ENCODE measurements at places on chromosomes 3 and 15.
A peak's percentile ranks its signal among the peaks of the same experiment; 100 is the strongest.

GRCh38 chr3:52820736-52821135, 9.7 kb downstream of the ITIH4 start:
- DNase-seq, result peak; percentile 19

GRCh38 chr3:142940000-142940399, 23.5 kb downstream of the PAQR9 start:
- no peak for DNase-seq

DNA sequence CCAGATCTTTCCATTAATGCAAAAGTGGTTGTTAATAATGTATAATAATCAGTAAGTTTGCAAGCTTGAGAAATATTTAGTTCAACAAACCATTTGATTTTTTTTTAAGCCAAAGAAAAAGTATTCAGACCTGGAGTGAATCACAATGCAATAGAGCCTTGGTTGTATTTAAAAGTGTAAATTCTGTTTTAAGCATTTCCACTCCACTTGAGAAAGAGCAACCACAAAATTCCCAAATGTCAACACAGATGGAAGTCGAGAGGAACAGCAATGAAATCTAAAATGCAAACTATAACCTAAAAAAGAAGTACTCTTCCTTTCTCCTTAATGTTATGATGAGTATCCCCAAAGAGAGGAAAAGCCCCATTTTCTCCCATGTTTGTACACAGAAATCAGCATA, 20.2 kb downstream of the GBE1 start:
- DNase-seq, result no peak

DNA sequence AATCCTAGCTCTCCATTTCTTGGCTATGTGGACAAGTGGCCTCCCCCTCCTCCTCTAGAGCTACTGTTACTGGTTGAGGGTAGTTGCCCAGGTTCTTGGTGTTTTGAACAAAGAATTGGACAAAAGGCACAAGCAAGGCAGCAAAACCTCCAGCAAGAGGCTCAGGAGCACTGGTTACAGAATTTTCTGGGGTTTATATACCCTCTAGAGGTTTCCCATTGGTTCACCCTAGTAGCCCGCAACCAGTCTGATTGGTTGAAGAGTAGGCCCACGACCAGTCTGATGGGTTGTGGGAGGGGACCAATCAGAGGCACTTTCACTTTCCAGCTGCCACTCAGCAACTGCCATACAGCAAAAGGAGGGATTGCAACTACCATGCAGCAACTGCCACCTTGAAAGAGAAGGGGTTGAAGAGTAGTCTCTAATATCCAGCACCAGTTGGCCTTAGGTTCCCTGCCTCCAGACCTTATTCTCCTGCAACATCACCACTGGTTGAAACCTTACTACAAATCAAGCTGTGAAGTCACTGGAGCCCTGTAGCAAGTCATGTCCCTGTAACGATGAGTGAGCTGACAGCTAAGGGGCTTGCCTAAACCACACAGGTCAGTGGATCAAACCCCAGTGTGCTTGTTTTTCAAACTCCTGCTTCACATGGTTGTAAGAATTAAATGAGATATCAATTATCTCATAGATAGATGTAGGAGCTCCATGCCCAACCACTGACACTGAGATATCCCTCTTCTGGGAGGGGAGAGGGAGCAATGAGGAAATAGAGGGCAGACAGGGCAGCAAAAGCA, 2.9 kb upstream of the C15orf39 start:
- no peak for DNase-seq

- no peak for DNase-seq
These were observed 10.6 kb upstream of the ITPKA start for GRCh38 chr15:41483115-41483514.

DNA sequence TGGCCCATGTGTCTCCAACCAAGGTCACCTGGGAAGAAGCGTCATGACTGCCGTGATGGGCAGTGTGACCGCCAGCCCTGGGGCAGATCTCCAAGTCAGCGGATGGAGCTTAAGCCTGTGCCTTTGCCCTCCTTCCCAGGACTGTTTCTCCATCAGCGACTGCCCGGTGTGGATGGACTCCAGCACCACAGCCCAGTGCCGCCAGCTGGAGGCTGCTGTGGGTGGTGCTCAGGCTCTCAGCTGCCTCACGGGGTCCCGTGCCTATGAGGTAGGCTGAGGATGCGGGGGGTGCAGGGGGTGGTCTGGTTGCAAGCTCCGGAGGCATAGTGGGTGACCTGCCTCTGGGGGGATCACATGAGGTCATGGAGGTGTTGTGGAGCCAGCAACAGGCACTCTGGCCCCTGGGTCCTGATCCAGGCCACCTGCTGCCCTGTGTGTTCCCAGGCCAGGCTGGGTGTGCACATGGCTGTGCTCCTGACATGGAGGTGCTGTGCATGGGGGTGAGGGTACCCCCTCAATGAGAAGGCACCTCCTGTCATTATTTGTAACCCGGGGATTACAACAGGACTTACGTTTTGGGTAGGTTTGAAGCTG, 19.0 kb downstream of the XYLB start:
- DNase-seq, result no peak

All from stimulated activated CD4-positive, alpha-beta T cell treated with anti-CD3 and anti-CD28 coated beads, Interleukin-2, amount 100 ng/mL, for 48 hours (primary cell).